ENCODE measurements at places on chromosomes 4 and X. TPM values are rescaled to one million over a fixed set of nuclear protein-coding genes. Genes with fewer than 3 reads are reported as not detected.

GRCh38 chr4:7635445-7636239 lies 200.9 kb upstream of the PSAPL1 start:
- no peak for DNase-seq

DNA sequence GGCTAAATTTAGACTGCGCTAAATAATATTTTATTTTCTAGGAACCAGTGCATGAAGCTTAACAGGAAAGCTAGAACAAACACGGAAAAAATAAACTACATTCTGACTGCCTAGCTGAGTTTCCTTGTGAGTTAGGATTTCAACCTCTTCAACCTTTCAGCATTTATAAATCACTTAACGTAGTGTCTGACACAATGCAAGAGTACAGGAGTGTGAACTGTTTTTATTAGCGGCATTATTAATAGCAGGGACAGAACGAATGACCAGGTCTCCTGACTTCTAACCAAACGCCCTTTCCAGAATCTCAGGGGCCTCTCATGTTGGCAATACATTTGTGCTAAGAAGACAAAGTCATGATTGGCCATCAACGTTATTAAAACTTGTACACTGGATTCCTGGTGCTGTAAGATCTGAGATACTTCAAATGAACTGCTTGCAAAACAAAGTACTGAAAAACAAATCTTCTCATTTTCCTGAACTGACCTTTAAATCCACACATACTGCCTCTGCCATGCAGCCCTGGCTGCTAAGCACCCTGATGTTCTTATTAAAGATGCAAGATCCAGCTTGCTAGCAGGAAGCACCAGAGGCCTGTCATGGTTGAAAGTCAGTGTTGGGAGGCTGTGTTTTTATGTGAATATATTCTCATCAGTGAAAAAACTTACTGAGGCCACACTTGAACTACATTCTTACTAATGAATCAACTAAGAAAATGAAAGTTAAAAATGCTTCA lies 380.4 kb upstream of the CPEB2 start:
- no peak for DNase-seq

PLS3 gene
- total RNA-seq: 0.54 TPM

GRCh38 chrX:129777218-129778030 lies 2.3 kb upstream of the SASH3 start:
- peak; percentile 65 for DNase-seq

GRCh38 chrX:135522132-135522530 lies 1.7 kb downstream of the INTS6L start:
- no peak for DNase-seq

DNA sequence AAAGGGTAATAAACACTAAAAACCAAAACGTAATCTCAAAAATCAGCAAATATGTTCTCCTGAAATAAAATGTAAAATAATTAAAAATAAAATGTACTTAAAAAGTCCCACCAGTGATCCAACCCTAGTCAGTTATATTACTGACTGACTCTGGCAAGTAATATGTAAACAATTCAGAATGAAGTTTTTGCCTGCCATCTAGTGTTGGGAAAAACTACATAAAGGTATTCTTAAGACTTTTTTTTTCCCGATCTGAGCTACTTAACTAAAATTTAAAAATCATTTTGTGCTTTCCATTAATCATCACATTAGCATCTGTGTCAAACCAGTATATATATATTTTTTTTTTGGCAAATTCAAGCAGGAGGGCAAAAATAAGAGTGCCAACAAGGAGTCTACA lies 24.0 kb downstream of the RCHY1 start:
- DNase-seq: no peak

POLN gene
- 2.6 TPM for total RNA-seq

GRCh38 chr4:160202802-160203201 lies 1099.9 kb downstream of the RAPGEF2 start:
- DNase-seq: no peak

- no peak for DNase-seq
These were observed 27.3 kb downstream of the ZNF330 start for GRCh38 chr4:141248029-141248428.

DNA sequence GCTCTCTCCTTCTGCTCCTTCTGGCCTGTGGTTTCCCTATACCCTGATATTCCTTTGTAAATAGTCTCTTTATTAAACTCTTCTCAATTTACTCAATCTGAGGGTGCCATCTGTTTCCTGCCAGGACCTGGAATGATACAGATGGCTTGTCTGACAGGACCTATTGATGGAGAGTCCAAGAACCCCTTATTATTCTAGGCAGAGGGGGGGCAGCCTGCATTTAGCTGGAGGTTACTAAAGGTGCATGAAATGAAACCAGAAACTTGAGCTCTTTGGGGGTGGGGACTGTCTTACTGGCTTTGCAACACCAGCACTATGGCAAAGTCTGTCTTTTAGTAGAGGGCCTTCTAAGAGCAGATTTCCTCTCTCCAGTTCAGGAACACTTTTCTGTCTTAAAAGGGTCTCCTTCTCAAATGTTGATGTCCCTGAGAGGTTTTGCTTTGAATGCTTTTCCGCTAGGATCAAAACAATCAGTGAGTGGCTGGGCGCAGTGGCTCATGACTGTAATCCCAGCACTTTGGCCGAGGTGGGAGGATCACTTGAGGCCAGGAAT lies 162.5 kb upstream of the MED14 start:
- DNase-seq: no peak

ELMOD2 gene
- 22.6 TPM for total RNA-seq

GRCh38 chr4:156545003-156545785 lies 426.4 kb downstream of the PDGFC start:
- DNase-seq: no peak

DNA sequence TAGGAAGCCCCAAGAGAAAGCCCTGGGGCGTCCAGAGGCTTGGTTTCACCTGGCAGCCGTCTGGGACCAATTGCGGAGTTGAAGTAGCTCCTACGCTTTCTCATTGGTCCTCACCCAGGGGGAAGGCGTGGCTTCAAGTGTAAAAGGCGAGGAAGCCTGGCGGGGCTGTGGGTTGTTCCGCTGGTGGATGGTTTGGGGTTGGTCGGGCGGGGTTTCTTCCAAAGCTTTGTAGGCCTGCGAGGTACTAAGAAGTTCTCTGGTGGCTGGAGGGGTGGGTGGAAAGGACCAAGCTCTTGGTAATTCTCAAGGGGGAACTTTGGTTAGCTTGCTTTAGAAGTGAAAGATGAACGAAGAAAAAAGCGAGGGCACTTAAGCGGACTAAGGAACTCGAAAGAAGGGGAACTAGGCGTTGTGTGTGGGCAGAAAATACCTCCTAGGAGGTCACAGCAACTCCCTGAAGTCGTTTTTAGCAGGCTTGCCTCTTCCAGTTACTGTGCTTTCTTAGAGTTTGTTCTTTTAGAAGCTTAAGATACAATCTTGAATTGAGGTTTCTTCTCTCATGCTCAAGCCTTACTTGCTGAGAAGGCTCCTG lies 36.6 kb downstream of the CCNG2 start:
- peak; percentile 53 for DNase-seq

SPANXD gene
- total RNA-seq: not detected

DNA sequence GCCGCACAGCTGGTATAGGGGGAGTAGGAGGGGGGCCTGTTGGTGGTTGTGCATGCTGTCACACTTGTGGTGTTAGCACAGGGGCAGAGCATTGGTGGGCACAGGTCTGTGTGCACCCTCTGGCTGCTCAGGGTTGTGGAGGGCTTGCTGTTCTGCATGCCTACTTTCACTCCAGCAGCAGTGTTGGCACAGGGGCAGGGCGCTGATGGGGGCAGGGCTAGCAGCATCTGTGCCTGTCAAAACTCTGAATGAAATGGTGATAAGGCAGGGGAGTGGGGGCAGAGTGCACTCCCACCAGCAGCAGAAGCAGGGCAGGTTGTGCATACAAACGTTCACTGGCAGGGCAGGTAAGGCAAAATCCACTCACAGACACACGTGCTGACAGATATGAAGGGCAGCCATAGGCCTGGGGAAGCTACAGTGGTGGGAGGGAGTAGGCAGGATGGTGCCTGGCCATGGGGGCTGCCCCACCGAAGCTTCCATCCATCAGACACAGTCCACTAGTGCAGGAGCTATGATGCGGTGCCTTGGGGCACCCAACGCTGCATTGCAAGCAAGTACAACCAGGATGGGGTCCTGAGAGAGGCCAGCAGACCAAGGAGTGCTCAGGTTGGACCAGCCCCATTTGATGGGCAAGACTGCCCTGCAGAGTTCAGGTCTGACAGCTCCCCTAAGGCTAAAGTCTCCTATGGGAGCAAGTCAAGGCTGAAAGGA lies 160.7 kb upstream of the SPANXC start:
- DNase-seq: no peak

- peak; percentile 65 for DNase-seq
These were observed 442 bp downstream of the NDUFB11 start for GRCh38 chrX:47143894-47144625.

- peak; percentile 25 for DNase-seq
These were observed 32.1 kb upstream of the MTNR1A start for GRCh38 chr4:186587416-186588018.

- no peak for DNase-seq
These were observed 620.8 kb upstream of the NR3C2 start for GRCh38 chr4:149062997-149063396.

DNA sequence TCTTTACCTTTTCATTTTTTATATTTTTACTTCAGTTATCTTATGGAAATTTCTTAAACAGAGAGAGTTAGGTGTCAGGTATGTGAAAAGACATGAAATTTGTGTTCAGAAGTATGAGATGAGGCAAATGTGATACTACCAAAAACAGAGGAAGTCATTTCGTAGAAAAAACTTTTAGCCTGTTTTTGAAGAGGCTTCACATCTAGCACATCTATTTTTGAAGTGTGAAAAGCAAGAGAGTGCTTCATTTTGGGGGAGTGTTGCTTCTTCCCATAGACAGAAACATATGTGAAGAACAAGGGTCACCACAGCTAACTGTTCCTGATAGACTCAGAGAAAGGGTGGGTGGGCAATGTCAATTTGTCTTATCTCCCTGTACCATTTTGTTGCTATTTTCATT lies 125.3 kb downstream of the TET2 start:
- DNase-seq: no peak

DNA sequence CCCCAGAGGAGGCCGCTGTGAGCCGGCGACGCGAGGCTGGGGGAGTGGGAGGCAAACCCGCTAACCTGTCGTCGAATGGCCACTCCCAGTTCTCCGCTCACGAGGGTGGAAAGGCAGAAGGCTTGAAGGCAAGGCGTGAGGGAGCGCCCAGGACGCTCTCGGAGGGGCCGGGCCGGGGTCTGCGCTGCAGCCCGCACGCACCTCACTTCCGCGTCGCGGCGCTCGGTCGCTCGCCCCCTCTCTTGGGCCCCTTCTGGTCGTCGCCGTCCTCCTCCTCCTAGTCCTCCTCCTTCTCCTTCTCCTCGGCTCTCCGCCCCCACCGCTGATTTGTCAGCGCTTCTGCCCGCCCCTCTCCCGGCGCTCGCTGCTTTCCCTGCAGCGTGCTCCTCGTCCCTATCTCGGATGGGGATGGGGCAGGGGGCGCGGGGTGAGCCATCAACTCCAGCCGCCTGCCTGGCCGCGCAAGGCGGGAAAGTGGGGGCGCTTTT lies at the start of gene SNCA:
Gene SNCA (minus strand): TSS at position 265 of the 488 bp plus-strand sequence. CDS start 1,494 bp downstream, outside the sequence.
- peak; percentile 19 for DNase-seq

DNA sequence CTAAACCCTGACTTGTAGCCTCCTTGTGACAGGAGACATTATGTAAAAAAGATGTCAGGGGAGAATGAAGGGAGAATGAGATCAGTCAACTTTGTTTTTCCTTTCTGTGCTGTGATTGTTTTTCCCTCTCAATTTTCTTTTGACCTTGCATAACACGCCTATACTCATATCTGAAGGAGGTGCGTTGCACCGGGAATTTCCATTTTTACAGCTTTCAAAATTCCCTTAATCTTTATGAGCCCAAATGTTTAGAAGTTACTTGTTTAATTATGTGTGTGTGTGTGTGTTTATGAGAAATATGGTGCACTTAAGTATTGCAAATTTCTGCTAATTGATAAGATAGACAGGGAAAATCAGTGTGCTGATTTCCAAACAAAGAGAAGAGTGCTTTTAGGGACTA lies 21.6 kb downstream of the SYNPO2 start:
- no peak for DNase-seq

PDLIM3 gene
- not detected for total RNA-seq

- no peak for DNase-seq
These were observed 74.4 kb upstream of the IRF2 start for GRCh38 chr4:184548648-184549341.

GRCh38 chr4:40963897-40964478 lies 214.2 kb downstream of the NSUN7 start:
- no peak for DNase-seq

Data from natural killer cell (primary cell).